ENCODE measurements at places on chromosomes 1 and 21. TPM values are rescaled to one million over a fixed set of nuclear protein-coding genes. Genes with fewer than 3 reads are reported as not detected.

The OLFM3 gene
- 6.2 TPM for total RNA-seq

The PLA2G2A gene
- total RNA-seq: 170 TPM

The AADACL4 gene
- total RNA-seq: 0.20 TPM

The FCRLA gene
- 3.0 TPM for total RNA-seq

The IL10RB gene
- total RNA-seq: 27.1 TPM

DNA sequence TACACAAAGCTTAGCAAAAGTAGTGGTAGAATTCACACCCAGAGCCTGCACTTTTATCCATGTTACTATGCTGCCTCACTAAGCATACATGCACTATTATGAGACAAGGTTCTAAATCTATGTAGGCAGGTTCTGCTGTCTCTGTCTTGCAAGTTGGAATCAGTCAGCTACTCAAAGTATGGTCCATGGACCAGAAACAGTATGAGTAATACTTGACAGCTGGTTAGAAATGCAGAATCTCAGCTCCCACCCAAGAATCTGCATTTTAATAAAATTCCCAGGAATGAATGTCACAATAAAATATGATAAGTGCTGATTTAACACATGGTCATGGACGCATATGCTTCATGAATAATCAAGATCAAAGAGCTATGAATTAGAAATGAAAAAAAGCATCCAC is 50.5 kb downstream of the DSCAM start:
- H3K27me3 ChIP-seq: no peaks in the 10 kb centered on the region
- H3K27ac ChIP-seq: no peak overlapping the region
- no peaks in the 10 kb centered on the region for H3K4me1 ChIP-seq
- no peak for DNase-seq
- no peaks in the 10 kb centered on the region for H3K36me3 ChIP-seq

GRCh38 chr1:62436039-62436465 is 797 bp upstream of the USP1 start:
- no peak for DNase-seq
- peak overlapping the region; percentile 38 for H3K4me3 ChIP-seq
- H3K36me3 ChIP-seq: no peaks in the 10 kb centered on the region
- no peaks in the 10 kb centered on the region for H3K27me3 ChIP-seq
- H3K4me1 ChIP-seq: peaks cover 17% of the 10 kb centered on the region

DNA sequence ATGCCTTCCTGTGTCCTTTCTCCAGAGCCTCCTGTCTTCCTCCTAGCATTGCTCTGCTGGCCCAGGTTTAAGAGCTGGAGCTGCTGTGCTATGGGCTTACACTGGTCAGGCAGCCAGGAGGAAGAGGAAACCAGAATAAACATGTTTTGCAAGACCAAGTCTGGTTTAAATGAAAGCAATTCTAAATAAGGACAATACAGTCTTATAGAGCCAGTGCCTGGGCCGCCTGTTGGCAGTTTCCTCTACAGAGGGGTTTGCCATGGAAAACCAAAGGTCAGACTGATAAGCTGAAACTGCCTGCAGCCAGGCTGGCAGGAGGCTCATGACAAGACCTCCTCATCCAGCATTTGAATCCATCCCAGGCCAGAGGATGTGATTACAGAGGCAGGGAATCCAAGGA is 92.9 kb upstream of the FGGY start:
- no peak for DNase-seq
- no peak overlapping the region for H3K4me3 ChIP-seq
- no peaks in the 10 kb centered on the region for H3K36me3 ChIP-seq
- H3K4me1 ChIP-seq: peaks cover 7% of the 10 kb centered on the region
- H3K27ac ChIP-seq: peak overlapping the region; percentile 14
- H3K27me3 ChIP-seq: no peaks in the 10 kb centered on the region

DNA sequence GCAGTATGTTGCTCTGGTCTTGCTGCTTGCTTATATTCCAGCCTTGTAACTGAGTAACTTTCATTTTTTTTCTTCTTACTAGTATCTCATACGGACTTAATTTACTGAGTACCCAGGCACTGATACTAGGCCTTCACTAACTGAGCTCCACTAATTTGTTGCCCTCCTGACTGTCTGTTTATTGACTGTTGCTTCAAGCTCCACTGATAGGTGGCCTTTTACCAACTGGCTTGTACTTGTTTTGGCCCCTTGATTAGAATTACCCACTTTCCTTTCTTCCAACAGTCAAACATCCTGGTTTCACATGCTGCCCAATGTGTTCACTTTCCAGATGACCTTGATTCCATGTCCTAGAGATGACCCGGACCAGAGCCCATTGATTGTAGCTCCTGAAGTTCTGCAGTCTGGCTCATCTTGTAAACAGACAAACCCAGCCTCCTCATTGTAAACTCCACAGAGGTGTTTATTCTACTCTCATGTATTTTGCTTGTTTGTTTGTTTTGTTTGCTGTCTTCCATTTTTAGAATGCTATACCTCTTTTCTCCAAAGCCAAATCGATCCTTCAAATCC is 27.7 kb downstream of the RGS1 start:
- H3K4me1 ChIP-seq: no peaks in the 10 kb centered on the region
- H3K4me3 ChIP-seq: no peak overlapping the region
- H3K36me3 ChIP-seq: no peaks in the 10 kb centered on the region
- H3K27me3 ChIP-seq: no peaks in the 10 kb centered on the region
- no peak overlapping the region for H3K27ac ChIP-seq

DNA sequence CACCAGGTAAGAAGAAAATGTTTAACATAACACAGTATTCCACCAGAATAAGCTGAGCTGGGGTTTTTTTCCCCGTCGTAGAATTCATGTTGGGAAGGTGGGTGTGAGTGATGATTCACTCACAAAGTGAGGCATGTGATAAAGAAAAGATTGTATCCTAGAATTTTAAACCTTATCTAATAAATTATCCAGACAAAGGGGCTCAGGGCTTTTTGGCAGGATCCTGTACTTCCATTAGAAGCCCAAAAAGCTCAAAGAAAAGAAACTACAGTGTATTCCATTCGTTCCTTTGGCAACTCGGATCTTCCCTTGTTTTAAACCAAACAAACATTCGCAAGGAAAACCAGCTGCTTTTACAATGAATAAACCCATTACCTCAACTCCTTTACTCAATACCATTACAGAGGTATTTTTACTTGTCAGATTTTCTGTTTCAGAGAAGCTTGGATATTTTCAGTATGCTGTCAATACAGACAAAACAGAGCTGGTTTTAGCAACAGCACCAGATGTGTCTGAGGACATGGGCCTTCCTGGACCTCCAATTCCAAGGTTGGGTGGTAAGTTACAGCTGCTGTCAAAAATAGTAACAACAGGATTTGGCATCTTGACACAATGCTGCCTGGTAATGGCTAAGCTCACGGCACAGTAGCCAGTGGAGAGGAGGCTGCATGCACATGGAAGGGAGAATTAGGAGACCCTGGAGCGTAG is 159.9 kb upstream of the RUNX1 start:
- H3K36me3 ChIP-seq: no peaks in the 10 kb centered on the region
- no peaks in the 10 kb centered on the region for H3K27me3 ChIP-seq
- no peak for DNase-seq
- H3K4me1 ChIP-seq: peaks cover 8% of the 10 kb centered on the region

GRCh38 chr1:223033658-223034057 is 109.4 kb downstream of the TLR5 start:
- H3K4me1 ChIP-seq: no peaks in the 10 kb centered on the region
- DNase-seq: no peak
- H3K27ac ChIP-seq: no peak overlapping the region
- no peak overlapping the region for H3K4me3 ChIP-seq
- H3K27me3 ChIP-seq: no peaks in the 10 kb centered on the region

DNA sequence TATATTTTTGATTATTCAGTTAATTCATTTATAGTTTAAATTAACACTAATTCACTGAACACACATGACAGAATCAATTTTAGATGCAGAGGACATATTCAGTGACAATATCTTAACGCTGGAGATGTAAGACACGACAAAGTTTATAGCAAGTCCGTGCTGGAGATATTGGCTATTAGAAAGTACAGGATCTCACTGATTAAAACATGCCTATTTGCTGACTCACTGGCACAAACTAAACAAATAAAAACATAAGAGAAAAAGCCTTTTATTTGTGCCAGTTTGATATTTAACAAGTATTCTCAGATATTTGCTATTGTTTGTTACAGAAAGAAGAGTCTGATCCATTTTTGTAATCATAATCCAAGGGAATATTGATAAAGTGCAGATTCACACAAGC is 1122.9 kb upstream of the B3GALT2 start:
- H3K4me3 ChIP-seq: no peak overlapping the region
- no peaks in the 10 kb centered on the region for H3K36me3 ChIP-seq
- H3K27ac ChIP-seq: no peak overlapping the region
- H3K4me1 ChIP-seq: no peaks in the 10 kb centered on the region
- no peak for DNase-seq

- no peaks in the 10 kb centered on the region for H3K4me1 ChIP-seq
- no peaks in the 10 kb centered on the region for H3K27me3 ChIP-seq
- no peak overlapping the region for H3K4me3 ChIP-seq
- no peak for DNase-seq
These were observed 23.7 kb upstream of the EDARADD start for GRCh38 chr1:236370420-236370819.

- no peaks in the 10 kb centered on the region for H3K36me3 ChIP-seq
- no peaks in the 10 kb centered on the region for H3K27me3 ChIP-seq
- no peaks in the 10 kb centered on the region for H3K4me1 ChIP-seq
- no peak overlapping the region for H3K4me3 ChIP-seq
- H3K27ac ChIP-seq: no peak overlapping the region
These were observed 10.7 kb upstream of the ZP4 start for GRCh38 chr1:237901299-237901934.

DNA sequence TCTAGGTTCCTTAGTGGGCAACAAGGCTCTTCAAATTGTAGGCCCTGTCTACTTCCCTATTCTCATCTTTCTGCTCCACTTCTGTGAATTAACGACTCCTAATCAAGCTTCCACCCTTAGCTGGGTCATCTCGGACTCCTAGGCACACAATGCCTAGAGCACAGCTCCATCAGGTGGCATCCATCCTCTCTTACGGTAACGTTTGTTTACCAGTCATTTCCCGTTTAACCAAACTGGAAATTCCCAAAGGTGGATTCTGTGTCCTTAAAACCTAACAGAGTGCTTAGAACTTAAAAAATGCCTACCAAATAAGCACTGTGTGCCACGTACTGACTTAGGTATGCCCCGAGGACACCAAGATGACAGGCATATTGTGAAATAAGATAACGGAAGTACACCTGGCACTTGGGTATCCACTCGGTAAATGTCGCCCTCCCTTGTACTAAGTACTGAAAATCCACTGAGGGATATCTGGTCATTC is 1.5 kb downstream of the PARP1 start:
- DNase-seq: no peak
- H3K27me3 ChIP-seq: no peaks in the 10 kb centered on the region
- peaks cover 25% of the 10 kb centered on the region for H3K4me1 ChIP-seq
- no peaks in the 10 kb centered on the region for H3K36me3 ChIP-seq
- H3K4me3 ChIP-seq: peak overlapping the region; percentile 85

- no peak overlapping the region for H3K4me3 ChIP-seq
- no peak overlapping the region for H3K27ac ChIP-seq
- no peaks in the 10 kb centered on the region for H3K4me1 ChIP-seq
These were observed 179.9 kb downstream of the FASLG start for GRCh38 chr1:172838680-172839313.

DNA sequence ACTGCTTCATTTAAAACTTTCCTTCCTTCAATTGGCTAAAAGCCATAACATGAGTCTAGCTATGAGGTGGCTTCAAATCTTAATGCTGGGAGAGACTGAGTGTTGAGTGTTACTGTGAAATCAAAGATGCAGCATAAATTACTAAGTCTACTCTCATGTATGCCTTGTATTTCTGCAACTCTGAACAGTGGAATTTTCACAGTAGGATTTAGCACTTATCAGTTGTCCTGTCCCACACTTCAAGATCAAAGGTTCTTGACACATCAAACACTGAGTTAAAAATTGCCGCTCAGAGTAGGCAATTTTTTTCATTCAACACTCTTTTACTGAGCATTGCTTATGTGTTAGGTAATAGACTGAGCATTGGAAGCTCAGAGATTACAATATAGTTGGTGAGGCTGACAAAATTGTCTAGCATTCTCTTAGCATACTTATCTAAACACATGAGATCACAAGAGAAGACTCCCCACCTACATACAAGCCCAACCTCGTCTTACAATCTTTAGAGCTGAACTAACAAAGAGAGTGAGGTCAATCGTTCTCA is 56.4 kb upstream of the ADORA3 start:
- no peak overlapping the region for H3K4me3 ChIP-seq
- H3K36me3 ChIP-seq: no peaks in the 10 kb centered on the region
- no peak for DNase-seq
- no peaks in the 10 kb centered on the region for H3K27me3 ChIP-seq
- peak overlapping the region; percentile 70 for H3K27ac ChIP-seq

- peak overlapping the region; percentile 97 for H3K27ac ChIP-seq
- H3K4me1 ChIP-seq: peaks cover 32% of the 10 kb centered on the region
- H3K27me3 ChIP-seq: no peaks in the 10 kb centered on the region
- H3K36me3 ChIP-seq: no peaks in the 10 kb centered on the region
These were observed 1.3 kb upstream of the RC3H1 start for GRCh38 chr1:174023440-174023839.

DNA sequence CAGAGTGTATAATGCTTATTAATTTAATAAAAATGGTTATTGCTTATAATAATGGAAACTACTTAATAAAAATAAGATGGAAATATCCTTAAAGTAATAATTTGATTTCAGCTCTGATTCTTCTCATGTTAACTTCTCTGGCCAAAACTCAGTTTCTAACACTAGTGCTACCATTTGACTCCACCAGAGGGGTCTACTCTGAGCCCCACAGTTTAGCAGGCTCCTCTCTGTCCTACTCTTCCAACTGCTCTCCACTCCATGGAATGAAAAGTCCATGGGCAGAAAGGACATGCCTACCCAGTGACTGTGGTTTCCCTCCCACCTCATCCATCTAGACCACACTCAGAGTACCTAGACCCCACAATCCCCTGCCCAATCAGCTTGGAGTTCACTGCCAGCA is 489.1 kb upstream of the CAMK1G start:
- peaks cover 12% of the 10 kb centered on the region for H3K4me1 ChIP-seq
- no peak overlapping the region for H3K27ac ChIP-seq
- no peak for DNase-seq
- no peaks in the 10 kb centered on the region for H3K36me3 ChIP-seq

DNA sequence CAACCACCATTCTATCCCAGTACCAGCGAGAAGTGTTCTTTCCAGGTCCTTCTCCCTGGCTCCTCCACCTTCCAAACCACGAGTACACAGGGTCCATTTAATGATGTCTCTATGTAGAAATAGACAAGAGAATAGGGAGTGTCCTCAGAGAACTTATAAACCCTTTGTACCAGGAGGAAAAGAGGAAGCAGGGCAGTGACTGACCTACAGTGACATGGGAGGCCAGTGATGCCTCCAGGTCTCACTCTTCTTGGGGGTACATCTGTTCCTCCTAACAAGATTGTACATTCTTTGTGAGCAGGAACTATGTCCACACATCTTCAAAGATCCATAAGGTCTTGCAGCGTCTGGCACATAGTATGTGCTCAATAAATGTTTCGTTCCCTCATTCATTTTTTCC is 18.7 kb upstream of the FMOD start:
- H3K27ac ChIP-seq: no peak overlapping the region
- peaks cover 12% of the 10 kb centered on the region for H3K4me1 ChIP-seq
- no peak for DNase-seq
- no peaks in the 10 kb centered on the region for H3K27me3 ChIP-seq
- no peak overlapping the region for H3K4me3 ChIP-seq

All from hepatocyte (in vitro differentiated cells).